Non-pigmented ciliary epithelial cell (primary cell): ENCODE measurements at places on chromosomes 13 and 19.

- no peak for DNase-seq
Measured at GRCh38 chr13:111472083-111472482, 151.6 kb downstream of the TEX29 start.

GRCh38 chr19:13086341-13086740 lies 16.3 kb downstream of the LYL1 start:
- DNase-seq: no peak

GRCh38 chr13:29754473-29754806 lies 96.0 kb downstream of the UBL3 start:
- DNase-seq: no peak

DNA sequence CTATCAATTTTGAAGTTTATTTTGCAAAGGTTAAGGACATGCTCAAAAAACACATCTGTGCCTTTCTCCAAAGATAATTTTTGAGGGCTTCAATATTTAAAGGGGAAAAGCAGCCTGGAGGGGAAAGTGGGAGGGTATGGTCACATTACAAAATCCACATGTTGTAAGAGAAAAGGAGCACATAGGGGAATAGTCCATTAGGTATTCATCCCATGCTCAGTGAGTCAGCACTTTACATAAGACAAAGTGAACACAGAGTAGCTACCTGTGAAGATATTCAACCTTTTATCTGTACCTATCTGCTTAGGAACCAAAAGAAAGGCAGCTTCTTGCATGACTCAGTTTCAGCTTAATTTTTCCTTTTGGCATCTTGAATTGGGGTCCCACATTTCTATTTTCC lies 932.0 kb downstream of the SLITRK6 start:
- DNase-seq: no peak

DNA sequence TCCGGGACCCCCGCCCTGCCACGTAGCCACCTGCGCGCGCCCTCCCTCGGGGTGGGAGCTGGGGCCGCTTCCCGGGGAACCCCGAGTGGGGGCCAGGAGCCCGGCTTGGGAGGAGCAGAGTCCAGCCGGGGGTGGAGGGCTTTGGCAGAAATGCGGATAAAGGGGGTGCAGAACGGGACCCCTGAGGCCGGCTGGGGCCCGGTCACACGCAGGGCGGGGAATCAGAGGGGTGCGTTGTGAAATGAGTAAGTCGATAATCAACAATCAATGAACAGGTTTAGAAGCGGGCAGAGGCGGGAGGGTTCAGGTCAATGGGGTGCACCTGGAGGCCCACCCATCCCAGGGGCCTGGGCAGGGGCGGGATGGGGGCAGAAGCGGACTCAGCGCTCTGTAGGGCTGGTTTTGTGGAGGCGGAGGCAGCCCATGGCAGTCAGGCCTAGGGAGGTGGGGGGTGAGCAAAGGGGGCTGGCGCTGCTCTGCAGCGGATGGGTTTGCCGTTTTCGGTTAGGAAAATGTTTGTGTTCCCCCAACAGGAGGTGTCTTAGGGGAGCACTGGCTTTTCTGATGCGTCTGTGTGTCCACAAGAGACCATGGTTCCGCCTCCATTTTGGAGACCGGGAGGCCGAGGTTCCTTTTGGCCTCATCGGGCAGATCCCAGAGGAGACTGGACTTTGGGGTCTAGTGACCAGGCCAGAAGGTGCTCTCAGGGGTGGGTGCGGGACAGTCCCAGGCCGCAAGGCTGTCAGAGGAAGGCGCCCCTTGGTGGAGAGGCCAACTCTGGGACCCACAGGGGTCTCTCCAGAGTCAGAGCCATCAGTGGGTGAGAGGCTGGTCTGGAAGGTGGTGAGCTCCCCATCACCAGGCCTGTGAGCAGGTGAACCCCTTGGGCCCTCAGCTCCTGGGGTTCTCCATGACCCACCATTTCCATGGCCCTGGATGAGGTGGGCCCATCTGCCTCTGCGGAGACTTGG lies 683 bp upstream of the DIRAS1 start:
- DNase-seq: no peak

- DNase-seq: no peak
Measured at GRCh38 chr19:3296446-3296845, 69.9 kb upstream of the NFIC start.

- no peak for DNase-seq
Measured at GRCh38 chr13:73168953-73169401, 110.2 kb downstream of the KLF5 start.

GRCh38 chr13:46380242-46380641 lies 6.8 kb downstream of the RUBCNL start:
- DNase-seq: no peak

- DNase-seq: no peak
Measured at GRCh38 chr13:100738176-100738855, 63.7 kb upstream of the TMTC4 start.

DNA sequence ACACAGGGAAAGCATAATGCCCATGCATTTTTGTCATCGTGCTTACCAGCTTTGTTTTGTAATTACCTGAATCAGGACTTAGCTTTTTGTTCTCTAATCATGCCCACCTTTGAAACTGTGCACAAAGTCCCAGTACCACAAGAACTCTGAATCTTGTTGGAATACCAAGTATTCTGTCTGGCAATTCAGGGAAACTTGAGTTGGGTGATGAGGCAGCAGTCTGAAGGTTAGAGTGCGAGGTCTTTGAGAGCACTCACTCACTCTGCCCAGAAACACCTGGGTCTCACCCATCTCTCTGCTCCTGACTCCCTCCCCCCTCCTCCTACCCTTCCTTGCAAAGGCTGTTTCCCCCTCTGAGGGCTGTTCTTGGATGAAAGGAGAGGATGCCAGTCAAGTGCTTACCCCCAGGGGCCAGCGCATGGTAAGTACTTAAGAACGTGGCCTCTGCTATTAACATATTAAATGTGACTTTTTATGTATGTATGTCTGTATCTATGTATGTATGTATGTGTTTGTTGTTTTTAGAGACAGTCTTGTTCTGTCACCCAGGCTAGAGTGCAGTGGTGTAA lies 22.4 kb downstream of the SIPA1L3 start:
- no peak for DNase-seq

DNA sequence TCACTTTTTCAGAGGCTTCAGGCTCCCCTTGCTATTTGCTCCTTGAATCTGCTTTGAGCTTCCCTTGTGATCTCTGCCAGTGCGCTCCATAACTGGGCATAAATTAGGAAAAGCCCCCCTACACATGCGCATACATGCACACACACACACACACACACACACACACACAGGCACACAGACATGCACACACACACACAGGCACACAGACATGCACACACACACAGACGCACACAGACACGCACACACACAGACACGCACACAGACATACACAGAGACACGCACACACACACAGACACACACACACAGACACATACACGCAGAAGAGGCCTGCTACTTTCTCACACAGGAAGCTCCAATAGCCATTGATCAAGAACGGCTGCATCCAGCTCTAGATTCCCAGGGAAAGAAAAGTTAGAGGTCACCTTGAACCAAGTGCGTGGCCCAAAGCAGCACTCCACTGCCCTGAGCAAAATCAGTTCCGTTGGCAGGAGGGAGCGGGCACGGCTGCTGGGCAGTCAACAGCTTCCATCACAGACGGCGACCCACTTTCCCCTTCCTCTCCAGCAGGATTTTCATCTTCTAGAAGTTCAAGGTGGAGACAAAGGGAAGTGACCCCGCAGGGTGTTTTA lies 145.6 kb downstream of the DPF1 start:
- DNase-seq: no peak

- DNase-seq: no peak
Measured at GRCh38 chr13:32538143-32538620, 413 bp downstream of the N4BP2L2 start.

DNA sequence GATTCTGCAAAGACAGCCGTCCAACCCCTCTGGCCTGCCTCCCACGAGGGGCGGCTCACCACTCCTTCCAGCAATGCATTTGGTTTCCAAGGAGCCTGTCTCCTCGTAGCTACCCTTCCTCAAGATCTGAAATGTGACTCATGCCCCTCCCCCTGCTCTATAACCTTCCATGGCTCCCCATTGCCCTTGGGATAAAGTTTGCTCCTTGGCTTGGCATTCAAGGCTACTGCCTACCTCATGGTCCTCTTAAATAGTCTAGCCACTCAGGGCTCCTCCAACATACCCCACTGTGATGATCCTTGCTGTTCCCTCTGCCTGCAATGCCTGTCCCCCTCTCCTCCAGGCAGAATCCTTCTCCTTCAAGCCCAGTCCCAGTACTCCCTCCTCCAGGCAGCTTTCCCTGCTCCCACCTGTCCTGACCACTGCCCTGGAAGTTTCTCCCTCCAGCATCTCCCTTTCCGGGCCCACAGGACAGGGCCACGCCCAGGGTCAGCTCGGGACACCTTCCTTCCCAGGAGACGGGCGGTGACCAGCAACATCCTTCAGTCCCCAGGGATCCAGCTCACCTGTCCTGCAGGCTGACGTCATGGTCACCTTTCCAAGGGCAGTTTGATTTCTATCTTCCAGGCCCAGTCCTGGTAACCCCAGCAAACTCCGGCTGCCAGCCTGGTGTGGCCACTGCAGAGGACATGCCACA lies 19.2 kb upstream of the SEMA6B start:
- DNase-seq: no peak

- DNase-seq: no peak
Measured at GRCh38 chr19:1162404-1163282, 11.4 kb downstream of the SBNO2 start.

DNA sequence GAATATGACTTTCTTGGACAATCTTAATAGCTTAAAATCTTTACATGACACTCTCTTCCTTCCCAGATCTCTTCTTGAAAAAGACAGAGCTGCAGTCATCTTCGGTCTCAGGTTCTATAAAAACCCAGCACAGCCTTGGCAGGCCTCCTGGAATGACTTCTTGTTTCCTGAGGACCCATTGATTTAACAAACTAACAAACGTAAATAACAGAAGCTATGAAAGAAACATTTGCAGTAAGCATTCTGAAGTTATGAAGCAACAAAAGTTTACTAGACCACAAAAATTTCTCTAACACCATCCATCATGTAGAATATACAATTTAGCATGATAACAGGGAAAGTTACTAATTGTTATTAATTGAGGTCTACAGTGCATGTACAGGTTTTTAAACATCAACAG lies 62.8 kb upstream of the STARD13 start:
- no peak for DNase-seq

DNA sequence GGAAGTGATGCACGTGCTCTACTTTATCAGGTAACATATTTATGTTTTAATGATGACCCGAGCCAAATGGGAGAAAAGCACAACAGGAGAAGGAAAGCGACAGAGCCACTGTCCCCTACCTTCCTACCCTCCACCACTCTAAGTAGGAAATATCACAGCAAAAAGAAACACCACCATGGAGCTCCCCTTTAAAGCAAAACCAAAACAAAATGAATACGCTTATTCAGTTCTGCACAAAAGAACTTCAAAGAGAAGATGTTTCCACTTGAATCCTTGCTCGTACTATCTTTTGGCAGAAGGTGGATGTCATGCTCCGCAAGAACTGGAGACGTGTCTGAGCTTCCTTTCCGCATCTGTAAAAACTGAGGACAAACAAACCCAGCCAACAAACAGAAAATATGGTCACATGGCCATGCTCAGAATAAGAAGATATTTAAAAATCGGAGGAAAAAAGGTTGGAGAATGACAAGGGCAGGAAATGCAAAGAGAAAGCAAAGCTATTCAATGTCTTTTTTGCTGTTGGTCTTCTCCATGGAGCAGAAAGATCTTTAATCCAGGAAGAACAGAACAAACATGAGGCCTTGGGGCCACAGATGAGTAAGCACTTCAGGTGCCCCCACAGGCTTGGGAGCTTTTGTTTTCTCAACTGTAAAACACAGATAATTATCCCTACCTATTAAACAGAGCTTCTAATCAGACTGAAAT lies 19.5 kb downstream of the N4BP2L1 start:
- no peak for DNase-seq

GRCh38 chr19:56934438-56935090 lies 94.0 kb upstream of the PEG3 start:
- DNase-seq: no peak

- no peak for DNase-seq
Measured at GRCh38 chr13:101267656-101268055, 148.7 kb downstream of the NALCN start.

DNA sequence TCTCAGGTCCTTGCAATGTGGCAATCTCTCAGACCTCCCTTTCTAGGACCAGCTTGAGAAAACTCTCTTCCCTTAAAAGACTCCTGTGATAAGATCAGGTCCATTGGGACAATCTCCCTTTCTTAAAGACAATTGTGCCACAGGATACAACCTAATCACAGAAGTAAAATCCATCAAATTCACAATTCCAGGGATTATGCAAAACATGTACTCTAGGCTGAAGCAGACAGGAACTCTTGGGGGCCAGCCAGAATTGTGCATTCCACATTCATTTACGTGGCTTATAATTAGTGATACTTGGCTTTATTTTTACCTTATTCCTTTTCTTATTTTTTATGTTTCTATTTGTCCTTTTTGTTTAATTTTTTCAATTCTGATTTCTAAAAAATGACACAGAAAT lies 257.9 kb downstream of the KLF12 start:
- DNase-seq: no peak

DNA sequence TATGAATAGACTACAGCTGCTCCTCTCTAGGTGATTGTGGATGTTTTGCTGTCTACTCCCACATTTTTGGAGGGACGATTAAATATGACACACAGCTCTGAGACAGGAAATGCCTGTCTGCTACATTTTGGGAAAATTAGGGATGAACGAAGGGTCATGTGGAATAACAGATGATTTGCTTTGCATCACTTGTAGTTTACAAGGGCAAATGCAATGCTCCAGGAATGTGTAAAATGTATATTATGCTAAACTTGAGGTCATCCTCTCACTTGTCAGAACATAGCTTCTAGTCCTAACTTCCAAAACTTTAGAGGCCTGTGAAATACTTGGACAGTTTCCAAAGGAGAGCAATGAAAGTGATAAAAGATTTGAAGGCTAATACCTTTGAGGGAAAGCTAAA lies 284.2 kb upstream of the DACH1 start:
- DNase-seq: peak; percentile 79

GRCh38 chr19:13024126-13024950 lies 29.1 kb downstream of the NFIX start:
- DNase-seq: no peak

GRCh38 chr13:91776611-91777193 lies 378.3 kb downstream of the GPC5 start:
- no peak for DNase-seq

DNA sequence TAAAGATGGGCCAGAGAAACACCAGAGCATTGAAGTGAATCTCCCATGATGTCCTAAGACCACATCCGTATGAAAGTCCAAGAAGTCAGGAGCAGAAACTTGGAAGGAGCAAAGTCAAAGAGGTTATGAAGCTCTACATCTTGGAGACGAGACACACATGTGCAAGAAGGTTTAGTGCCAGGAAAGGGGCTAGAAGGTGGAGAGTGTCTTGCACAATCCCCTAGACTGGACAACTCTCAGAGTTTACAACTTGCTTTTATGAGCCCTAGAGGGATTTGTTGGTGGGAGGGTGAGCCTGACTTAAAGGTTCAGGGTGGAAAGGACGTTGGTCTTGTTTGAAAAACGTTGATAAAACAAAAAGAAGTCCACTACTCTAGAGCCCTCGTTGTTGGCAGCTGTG lies 150.6 kb downstream of the GPC6 start:
- DNase-seq: no peak
